Skin of body (tissue), 3 donors: ENCODE measurements at places on chromosomes 16 and 17. TPM values are rescaled to one million over a fixed set of nuclear protein-coding genes. Genes with fewer than 3 reads are reported as not detected.

GRCh38 chr16:85675251-85675874 lies 13.4 kb downstream of the GINS2 start:
- peak; percentile 7 for DNase-seq

DNA sequence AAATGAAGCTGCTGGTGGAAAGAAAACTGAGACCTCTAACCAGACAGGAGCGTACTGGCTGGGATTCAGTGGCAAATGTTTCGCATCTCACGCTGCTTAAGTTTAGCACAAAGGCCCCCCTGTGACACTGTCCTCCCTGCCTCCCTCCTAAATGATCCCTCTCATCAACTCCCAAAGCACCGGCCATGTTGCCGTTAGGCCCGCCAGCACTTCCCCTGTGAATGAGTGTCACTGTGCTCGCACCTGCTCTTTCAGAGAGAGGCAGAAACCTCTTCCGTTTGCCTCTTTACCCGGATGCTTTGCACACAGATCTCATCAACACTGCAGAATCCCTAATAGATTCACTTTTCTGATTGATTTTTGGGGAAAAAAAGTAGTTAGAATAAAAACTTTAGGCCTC lies 26.5 kb downstream of the MBTPS1 start:
- DNase-seq, result no peak

- DNase-seq, result no peak
Observed at GRCh38 chr16:66774981-66775380, 23.6 kb upstream of the DYNC1LI2 start.

Gene SPHK1
- total RNA-seq, result 4.1 TPM

Gene PNMT
- not detected for total RNA-seq

DNA sequence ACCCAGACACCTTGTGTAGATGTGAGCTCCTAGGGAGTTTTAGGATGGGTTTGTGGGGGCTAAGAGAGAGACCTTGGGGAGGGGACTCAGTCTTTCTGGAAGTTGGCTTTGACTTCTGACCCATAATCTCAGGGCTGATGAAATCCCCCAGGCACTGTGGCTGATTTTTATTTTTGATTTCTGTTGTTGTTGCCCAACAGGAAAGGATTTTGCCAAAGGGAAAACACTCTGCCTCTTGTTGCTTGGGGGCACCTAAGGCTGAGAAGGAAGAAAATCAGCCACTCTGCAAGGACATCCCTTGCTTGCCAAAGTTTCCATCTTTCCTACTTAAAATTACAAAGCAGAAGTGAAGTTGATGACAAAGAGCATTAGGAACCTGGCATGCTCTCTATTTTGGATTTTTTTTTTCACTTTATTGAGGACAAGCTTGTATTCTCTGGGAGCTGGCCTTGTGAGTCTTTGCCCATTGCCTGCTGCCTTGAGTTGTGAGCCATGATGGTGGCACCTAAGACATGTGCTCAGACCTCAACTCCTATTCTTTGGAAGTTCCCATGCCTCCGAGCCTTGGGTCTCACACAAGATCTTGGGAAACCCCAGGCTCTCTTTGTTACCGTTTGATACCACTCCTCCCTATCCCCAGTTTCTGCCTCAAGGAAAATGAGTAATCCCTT lies 3.2 kb upstream of the C1QTNF1 start:
- DNase-seq, result no peak

GRCh38 chr17:76174037-76174436 lies 33.0 kb upstream of the FOXJ1 start:
- DNase-seq, result no peak

Gene NOD2
- total RNA-seq, result 4.4 TPM

DNA sequence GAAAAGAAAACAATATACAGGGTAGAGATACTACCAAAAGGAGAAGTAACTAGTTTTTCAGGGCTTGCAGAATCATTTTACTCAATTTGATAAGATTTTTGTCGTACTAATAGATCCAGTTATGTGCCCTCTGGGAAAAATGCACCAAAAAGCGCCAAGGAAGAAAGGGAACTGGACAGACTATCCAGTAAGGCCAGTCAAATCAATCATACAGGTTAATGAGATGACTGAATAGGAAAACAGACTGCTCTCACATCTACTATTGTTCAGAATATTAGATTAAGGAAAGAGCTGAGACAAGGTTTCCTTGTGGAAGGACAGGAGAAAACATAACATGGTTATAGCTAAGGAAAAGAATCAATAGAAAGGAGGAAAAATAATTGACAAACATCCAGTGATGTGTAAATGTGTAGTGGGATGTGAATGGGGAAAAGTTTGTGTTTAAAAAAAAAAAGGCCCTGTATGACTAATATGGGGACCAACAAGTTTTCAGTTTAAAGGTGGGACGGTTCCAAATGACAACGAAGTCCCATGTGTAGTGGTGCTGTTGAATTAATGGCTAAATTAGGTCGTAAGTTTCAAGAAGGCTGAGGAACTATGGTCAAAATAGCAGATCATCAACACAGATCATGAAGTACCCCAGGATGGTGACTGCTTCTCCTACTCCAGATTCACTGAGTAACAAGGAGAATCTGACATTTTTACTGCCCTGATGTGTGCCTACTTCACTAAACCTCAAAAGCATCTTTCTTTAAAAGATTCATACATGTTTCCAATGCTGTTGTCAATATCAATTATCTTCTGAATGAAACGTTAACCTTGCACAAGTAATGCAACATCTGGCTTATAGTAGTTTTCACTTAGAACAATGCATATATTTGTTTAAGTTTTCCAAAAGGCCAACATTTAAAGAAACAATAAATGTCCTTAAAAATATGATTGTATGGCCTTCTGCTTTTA lies 40.7 kb downstream of the BRIP1 start:
- DNase-seq, result no peak

DNA sequence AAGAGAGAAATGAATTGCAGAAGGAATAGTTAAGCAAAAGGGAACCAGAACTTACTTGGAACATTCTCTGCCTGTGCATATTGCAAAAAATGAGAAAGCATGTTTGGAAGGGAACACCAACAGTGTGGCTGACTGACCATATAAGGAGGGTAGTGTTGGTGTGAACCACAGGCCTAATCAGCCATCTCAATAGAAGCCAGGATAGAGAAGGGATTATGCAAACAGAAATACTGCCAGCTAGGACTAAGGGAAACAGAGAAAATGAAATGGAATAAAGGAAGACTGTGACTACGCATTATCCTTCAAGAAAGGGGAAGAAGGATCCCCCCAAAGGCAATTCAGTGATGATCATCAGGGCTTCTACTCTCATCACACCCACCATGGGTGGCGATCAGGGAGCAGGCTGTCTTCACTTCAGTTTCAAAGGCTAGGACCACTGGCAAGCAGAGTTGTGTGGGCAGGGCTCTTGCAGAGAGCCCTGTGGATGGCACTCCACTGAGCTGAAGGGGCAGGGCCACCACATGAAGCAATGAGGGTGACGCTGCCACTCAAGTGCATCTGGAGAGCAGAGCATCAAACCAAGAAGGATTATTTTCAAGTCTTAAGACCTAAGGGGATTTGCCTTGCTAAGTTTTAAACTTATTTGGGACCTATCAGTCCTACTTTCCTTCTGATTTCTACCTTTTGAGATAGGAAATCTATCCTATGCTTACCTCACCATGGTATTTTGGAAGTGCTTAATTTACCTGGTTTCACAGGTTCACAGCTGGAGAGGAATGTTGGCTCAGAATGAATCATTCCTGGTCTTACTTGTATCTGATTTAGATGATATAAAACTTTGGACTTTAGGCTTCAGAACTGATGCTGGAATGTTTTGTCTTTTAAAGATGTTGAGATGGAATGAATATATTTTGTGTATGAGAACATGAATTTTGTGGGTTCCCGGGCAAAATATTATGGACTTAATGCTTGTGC lies 140.5 kb downstream of the SSH2 start:
- no peak for DNase-seq

Gene KRTAP17-1
- 7.9 TPM for total RNA-seq

GRCh38 chr17:69864462-69864861 lies 210.6 kb upstream of the KCNJ16 start:
- peak; percentile 82 for DNase-seq

DNA sequence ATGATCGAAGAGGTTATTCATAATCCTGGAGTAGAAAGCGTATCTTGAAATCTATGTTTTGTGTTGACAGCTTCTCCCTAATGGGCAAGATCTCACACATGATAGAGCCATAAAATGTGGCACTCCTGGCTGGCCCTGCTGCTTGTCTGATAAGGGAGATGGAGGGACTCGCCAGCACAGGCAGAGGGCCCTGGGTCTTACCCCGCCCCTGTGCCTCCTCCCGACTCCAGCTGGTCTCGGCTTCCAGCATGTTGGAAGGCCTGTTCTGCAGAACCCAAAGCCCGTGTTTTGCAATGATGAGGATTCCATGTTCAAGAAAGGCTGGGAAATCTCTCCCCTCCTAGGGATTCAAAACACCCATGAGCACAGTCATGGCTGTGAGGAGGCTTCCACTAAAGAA lies 106.7 kb upstream of the SDK2 start:
- DNase-seq, result no peak

GRCh38 chr17:42845918-42846593 lies 1.7 kb downstream of the AOC2 start:
- DNase-seq, result no peak

Gene ATF7IP2
- 6.8 TPM for total RNA-seq

GRCh38 chr17:6903326-6903900 lies 71.9 kb upstream of the TEKT1 start:
- DNase-seq, result no peak

Gene CCL16
- not detected for total RNA-seq

Gene TEKT3
- total RNA-seq, result 1.4 TPM

- DNase-seq, result no peak
Observed at GRCh38 chr17:47652570-47652969, 2.9 kb downstream of the KPNB1 start.

DNA sequence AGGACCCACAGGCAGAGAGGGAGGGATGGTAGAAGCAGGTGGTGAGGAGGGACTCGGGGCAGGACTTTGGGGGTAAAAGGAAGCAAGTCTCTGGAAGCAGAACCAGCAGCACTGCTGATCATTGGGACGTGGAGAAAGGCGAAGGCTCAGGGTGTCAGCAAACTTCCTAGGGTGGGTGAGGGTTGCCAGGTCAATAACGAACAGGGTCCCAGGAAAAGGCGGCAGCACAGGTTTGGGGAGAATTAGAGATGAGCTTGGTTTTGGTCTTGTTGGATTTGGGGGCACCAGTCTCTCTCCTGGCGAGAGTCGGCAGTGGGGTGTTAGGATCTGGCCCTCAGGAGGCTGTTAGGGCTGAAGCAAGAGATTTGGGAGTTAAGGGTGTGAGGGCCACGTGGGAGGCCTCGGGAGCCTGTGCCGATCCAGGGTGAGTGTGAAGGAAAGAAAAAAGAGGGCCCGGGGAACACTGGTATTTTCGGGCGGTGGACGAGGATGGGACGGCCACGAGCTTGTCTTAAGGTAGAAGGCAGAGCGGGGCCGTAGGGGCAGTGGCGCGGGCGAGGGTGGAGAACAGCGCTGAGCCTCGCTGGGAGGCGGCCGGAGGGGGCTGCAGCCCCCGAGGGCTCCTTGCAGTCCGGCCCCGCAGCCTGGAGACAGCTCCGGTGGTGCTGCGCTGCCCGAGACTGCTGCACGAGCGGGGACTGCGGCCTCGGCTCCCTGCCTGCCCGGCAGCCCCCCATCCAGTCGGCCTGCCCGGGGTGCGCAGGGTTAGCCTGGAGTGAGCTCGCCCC lies 765 bp upstream of the ADORA2B start:
- DNase-seq, result no peak

DNA sequence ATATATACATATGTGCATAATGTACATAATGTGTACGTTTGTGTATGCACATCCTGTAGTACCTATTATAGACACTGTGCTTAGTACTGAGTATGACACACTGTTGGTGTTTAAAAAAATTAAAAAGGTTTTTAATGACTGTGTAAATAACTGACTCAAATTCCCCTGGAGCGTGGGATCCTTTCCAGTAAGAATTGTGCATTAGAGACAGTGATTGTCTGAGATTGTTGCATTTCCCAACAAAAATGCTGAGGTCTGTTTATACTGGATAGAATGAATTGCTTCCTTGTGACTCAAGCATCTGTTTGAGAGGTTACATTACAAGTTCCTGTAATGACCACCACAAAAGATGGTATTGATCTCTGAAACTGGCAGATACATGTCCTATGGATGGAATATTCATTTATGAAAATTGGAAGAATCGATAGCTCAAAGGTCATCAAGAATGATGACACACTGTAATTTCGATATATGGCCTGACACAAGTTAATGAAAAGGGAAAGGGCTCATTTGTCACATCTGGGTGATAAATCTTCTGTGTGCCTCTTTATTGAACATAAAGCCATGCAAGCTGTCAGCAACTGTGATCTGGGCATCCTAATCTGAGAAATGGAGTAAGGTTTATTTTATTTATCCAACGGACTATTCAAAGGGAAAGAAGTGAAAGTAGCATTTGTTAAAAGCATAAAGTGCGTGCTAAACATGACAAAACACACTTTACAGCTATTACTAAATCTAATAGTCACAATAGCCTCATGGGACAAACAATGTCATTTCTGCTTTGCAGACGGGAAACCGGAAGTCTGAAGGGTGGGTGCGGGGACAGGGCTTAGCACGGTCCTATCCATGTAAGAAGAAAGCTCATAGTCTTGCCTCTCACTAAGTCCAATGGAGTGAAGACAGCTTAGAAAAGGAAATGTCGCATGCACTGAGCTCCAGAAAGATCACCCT lies 228.8 kb downstream of the CDH11 start:
- no peak for DNase-seq
